Skin of body (tissue), 3 donors: ENCODE measurements at places on chromosomes 2 and 18. TPM values are rescaled to one million over a fixed set of nuclear protein-coding genes. Genes with fewer than 3 reads are reported as not detected.
A peak's percentile ranks its signal among the peaks of the same experiment; 100 is the strongest.

DNA sequence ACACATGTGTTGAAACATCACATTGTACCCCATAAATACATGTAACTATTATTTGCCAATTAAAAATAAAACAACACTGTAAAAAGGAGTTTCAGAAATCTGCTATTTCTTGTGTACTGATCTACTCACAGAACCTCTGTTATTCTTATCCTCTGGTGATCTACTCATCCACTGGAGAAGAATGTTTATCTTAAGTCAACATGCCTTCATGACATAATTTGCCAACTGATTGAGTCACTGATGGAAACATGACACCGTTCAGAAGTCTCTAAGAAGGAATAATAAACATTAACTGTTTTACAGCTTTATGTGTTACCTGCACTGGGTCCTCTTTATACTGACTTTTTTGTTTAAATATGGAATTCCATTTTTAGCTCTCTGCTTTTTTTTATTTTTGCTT is 555.2 kb downstream of the DCDC2C start:
- no peak for DNase-seq

- DNase-seq = no peak
Measured at GRCh38 chr2:2547911-2548310, 216.8 kb upstream of the MYT1L start.

DNA sequence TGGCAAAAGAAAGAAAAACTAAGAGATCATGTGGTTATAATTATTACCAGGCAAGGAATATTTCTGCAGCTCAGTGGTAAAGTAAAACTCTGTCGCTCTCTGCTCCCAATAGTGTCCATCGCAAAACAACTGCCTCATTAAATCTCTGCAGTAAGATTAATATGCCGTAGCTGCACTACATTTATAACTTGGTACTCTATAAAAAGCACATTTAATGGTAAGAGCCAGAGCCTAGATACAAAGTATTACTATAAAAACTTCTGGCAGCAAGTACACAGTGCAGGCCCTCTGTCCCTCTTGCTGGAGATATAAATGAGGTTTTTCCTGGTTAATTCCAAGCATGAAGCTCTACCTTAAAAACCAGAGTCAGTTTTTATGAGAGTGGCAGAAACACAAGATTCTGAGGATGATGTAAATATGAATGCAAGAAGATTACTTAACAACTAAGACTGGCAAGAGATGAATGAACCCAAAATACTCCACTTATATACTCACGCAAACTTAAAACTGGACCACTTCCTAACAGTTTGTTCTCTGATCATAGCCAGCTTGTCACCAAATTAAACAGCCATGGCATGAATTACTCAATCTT is 25.5 kb downstream of the ZNF521 start:
- DNase-seq = peak; percentile 62

DNA sequence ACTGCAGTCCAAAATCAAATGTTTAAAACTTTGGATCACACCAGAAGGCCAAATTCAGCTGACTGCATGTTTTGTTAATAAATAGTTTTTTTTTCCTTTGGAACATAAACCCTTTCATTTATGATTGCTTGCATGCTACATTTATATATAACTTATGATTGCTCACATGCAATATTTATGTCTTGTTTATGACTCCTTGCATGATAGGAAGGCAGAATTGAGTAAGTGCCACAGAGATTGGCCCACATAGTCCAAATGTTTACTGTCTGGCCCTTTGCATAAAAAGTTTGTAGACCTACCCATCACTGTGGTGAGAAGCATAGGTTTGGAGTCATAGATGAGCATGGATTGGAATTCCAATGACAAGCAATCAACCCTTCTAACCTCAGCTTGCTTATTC is 30.8 kb downstream of the WDFY1 start:
- no peak for DNase-seq

DNA sequence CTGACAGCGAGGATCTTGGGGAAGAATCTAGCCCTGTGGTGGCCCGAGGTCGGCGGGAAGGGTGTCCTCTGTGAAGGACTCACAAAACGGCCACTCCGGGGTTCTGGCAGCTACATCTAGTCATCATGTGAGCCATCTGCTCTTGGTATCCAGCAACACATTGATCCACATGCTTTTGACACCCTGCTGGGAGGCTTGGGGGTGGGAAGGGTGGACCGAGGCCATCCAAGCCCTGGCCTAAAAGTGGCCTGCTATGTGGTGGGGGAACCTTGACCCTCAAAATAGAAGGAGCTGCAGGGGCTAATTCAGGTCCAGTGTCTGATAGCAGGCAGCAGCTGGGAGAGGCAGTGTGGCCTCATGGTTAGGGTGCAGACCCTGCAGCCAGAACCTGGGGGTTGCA is 145.7 kb downstream of the CELF4 start:
- DNase-seq = no peak

The PIEZO2 gene
- total RNA-seq = 51.0 TPM

The EPAS1 gene
- total RNA-seq = 31.5 TPM

The NT5C1B gene
- total RNA-seq = not detected

The FAM110C gene
- 3.6 TPM for total RNA-seq

The CXXC1 gene
- total RNA-seq = 35.9 TPM
